Activated naive CD4-positive, alpha-beta T cell treated with Interleukin-2 at 50 U/mL for 16 hours (primary cell): ENCODE measurements at places on chromosomes 1 and 21.

- DNase-seq: no peak
These were observed 9.1 kb downstream of the SWT1 start for GRCh38 chr1:185166106-185166505.

- DNase-seq: no peak
These were observed 47.0 kb downstream of the PLPP3 start for GRCh38 chr1:56532350-56532683.

GRCh38 chr21:31711326-31711725 lies 20.6 kb downstream of the SCAF4 start:
- no peak for DNase-seq

- DNase-seq: no peak
These were observed 75.1 kb upstream of the DPH5 start for GRCh38 chr1:101100674-101101073.

- DNase-seq: no peak
These were observed 59.2 kb upstream of the SSX2IP start for GRCh38 chr1:84749427-84749826.

DNA sequence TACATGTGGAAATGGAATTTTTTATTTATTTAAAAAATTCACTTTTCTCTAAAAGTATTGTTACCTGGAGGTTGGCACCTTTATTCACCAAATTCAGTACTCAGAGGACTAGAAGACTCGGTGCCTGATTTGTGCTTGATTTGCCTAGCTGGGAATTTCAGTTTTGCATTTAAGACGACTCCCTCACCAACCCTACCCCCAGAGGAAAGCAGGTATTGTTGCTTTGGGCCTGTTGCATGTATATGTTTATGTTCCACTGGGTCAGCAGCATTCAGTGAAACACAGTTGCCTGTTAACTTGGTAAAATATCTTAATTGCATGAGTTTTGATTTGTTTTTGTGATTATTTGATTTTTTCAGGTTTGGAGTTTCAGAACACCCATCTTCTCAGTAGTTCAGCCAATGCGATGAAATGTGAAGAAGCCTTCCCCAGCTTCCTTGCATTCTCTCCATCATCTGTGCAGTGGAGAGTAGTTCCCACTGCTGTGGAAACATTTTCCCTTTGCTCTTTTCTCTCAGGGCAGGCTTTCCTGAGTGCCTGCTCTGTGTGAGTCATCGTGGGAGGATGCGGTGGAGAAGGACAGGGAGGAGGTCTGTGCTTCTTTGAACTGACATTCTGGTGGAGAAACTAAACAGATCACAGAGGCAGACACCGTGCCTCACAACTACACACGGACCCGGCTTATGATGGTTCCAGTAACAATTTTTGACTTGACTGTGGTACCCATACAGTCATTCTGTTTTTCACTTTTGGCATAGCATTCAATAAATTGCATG lies 6.4 kb downstream of the ADARB1 start:
- peak; percentile 46 for DNase-seq

DNA sequence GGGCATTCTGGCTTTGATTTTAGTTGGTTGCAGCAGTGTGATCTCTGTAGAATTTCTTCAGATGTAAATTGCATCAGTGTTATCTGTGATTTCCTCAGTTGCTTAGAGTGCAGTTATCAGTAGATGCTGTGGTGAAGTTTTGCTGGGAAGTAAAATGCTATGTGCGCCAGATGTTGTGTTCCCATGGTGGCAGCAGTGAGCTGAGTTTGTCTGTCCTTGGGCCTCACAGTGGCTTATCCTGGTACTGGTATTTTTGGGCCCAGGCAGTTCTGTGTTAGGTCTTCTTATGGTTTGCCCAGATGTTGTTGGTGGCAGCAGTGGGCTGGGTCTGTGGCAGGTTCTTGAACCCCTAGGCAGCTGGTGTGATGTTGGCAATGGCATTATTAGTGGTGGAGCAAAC lies 1242.1 kb downstream of the PLA2G4A start:
- no peak for DNase-seq

GRCh38 chr1:233635765-233636502 lies 22.0 kb downstream of the KCNK1 start:
- no peak for DNase-seq

DNA sequence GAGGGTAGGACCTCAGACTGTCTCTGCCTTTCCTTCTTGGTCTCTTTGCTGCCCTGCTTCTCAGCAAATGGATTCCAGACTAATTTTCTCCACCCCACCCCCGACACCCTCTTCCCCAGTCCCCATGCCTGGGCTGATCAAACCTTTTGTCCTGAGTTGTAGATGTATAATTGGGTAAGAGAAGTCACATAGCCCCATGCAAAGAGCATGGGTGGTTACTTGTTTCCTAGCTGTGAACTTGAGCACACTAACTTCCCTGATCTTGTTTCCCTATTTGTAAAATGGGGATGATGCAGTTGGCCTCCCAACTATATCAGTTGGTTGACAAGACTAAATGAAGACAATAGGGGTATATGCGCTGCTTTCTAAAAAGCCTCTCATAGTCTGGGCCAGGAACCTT lies 9.2 kb downstream of the PADI6 start:
- no peak for DNase-seq

DNA sequence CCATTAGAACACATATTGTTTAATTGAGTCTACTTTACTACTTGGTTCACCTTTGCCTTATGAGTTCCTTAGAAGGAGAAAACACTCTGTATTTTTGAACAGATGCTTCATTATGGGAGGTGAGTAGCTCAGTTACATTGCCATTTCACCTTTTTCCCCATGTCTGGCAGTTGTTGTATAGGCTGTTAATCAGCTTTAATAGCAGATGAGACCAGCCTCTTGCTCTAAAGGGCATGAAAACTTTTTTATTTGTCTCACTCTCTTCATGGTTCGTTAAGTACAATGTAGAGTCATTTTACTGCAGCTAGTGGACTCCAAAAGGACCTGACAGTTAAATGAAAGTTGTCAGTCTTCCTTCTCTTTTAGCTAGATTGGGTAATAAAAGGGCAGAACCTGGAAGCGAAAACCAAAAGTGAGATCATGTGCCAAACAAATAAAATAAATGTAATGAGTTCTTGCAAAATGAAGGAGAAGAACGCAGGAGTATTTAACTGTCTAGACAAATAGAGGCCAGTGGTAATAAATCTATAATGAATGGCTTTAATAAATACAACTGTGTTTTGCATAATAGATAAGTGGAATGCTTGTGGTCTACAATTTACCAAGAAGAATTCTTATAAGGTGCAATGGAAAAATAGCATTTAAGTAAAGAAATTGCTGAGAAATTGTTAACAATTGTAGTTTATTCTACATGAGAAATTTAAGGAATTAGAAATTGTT lies 180.0 kb upstream of the NEGR1 start:
- DNase-seq: no peak

DNA sequence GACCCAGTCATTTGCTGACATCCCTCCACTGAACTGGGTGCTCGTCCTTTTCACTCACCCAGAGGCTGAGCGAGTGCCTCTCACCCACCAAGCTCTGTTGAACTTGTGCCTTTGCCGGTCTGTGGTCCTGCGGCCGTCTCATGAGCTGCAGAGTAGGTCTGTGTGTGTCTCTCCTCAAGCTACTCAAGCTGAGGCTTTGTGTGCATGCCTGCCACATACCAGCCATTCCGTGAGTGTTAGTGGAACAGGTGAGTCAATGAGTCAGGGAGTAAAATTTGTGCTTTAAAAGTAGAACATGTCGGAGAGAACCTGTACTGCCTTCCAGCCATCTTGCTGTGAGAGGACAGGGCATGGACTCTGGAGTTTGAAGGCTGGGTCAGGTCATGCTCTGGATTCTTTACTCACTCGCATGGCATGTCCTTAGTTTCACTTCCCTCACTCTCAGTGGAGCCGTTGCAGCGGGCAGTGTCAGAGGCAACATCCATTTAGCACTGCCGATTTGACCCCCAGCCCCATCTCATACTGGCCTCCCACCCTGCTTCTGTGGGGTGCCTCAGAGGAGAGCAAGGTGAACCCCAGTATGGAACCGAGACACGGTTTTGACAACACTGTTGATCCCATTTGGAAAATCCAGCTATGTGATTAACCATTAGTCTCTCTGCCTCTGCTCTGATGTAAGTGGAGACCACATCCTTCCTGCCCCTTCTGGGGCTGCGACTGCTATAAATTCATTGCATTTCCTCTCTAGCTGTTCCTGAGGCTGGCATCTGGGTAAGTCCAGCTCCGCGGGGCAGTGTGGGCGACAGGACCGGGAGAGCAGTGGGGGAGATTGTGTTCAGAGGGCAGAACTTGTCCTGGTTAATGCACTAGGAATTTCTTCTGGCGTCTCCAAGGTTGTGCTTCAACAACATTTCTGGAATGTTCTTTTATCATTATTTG lies at the start of gene NLRP3:
TSS of gene NLRP3 (plus strand) at position 751 of the 939 bp plus-strand sequence. CDS start 2,628 bp downstream, outside the sequence.
- peak; percentile 29 for DNase-seq

GRCh38 chr1:83883979-83884378 lies 115.0 kb downstream of the TTLL7 start:
- DNase-seq: no peak

DNA sequence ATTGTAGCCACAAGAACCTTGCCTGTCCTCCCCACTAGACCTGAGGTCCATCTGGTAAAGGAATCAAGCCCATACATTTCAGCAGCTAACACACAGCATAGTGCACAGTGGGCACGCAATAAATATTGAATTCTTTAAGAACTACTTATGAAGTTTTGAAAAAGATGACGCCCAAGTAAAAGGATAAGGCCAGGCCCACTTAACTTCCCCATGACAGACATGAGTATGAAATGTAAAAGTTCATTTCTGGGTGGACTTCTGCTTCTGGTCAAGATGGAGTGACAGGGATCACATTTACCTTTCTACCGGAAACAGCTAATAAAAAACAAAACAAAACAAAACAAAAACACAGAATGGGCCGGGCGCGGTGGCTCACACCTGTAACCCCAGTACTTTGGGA lies 25.4 kb downstream of the SORT1 start:
- DNase-seq: no peak

- no peak for DNase-seq
These were observed 319.6 kb downstream of the RWDD3 start for GRCh38 chr1:95553595-95553994.

DNA sequence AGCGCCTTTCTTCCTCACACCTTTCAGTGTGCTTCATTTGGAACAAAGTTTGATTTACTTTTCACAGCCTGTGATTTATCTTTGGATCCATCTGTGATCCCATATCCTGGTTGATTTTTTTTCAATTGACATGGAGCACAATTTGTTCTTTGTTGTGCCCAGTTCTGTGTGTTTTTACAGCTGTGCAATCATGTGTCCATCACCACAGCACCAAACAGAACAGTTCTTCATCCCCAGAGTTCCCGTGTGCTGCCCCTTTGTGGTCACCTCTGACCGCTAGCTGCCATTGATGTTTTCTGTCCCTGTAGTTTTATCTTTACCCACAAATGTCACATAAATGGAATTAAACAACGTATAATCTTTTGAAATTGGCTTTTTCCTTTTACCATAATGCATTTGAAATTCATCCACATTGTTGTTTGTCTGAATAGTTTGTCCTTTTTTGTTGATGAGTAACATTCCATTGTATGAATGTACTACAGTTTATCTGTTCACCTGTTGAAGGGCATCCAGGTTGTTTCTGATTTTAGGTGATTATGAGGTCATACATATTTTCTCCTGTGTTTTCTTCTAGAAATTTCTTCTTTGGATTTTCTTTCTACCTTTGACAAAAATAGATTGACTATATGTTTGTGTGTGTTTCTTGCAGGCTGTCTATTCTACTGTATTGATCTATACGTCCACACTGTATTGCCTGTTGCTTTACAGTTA lies 17.4 kb downstream of the MIGA1 start:
- DNase-seq: no peak

GRCh38 chr1:119648620-119649004 lies 546 bp upstream of the ZNF697 start:
- no peak for DNase-seq

GRCh38 chr1:215113776-215114153 lies 31.2 kb downstream of the KCNK2 start:
- no peak for DNase-seq

DNA sequence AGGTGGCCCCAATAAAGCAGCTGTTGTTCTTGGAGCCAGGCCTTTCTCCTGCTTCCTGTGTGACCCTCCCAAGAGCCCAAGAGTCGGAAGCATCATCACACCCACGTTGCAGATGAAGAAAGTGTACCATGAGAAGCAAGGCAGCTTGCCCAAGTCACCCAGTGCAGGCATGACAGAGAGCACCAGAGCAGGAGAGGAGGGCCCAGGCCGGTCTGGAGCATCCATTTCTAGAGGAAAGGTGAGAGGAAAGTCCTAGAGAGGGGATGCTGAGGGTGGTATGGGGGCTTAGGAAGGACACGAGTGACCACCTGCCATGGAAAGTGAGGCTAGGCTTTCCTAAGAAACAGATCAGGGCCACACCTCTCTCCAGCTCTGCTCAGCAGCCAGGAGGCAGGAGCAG lies 47.0 kb downstream of the C1orf198 start:
- no peak for DNase-seq

GRCh38 chr1:164846731-164847691 lies 288.0 kb downstream of the PBX1 start:
- DNase-seq: no peak

- no peak for DNase-seq
These were observed 71.6 kb upstream of the LAMC2 start for GRCh38 chr1:183114441-183114840.

DNA sequence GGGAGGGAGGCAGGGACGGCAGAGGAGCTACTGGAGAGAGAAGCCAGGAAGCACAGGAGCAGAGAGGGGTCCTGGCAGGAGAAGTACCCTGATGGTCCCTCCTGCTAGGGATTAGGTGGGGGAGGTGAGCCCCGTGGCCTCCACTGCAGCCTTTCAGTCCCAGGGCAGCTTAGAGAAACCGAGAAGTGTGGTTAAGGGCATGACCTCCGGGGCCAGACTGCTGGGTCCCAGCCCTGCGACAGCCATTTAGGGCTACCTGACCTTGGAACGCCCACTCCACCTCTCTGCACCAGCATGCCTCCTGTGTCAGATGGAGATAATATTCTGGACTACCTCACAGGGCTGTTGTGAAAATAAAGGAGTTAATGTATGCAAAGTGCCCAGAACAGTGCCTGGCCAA lies 47.4 kb downstream of the KCNN3 start:
- DNase-seq: no peak

DNA sequence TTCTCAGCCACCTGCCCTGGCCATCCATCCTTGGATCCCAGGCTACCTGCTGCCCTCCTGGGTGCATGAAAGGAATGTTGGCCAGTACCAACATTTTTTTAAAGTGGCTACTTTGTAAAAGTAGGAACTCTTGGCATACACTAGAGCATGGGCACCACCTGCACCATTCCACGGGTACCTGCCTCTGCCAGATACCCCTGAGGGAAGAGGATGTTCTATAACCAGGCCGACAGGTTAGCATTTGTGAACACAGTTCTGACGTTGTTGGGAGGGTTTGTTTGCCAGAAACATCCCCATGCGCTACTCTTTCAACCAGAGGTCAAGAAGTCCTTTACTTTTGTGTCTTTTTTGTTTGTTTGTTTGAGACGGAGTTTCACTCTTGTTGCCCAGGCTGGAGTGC lies 43.0 kb downstream of the EVA1C start:
- DNase-seq: no peak
